ENCODE measurements at places on chromosomes 1 and 21. TPM values are rescaled to one million over a fixed set of nuclear protein-coding genes. Genes with fewer than 3 reads are reported as not detected.

GRCh38 chr21:43775795-43776430 is at the start of gene CSTB:
TSS of gene CSTB (minus strand) at chr21:43776308. CDS start at chr21:43776269, 39 bp downstream.
- peak; percentile 84 for DNase-seq
- H3K27ac ChIP-seq = peak within 1 kb of the TSS; percentile 78
- H3K36me3 ChIP-seq = peaks cover 38% of the 10 kb centered on the region
- H3K4me1 ChIP-seq = peaks cover 46% of the 10 kb centered on the region
- H3K4me3 ChIP-seq = peak within 1 kb of the TSS; percentile 96

DNA sequence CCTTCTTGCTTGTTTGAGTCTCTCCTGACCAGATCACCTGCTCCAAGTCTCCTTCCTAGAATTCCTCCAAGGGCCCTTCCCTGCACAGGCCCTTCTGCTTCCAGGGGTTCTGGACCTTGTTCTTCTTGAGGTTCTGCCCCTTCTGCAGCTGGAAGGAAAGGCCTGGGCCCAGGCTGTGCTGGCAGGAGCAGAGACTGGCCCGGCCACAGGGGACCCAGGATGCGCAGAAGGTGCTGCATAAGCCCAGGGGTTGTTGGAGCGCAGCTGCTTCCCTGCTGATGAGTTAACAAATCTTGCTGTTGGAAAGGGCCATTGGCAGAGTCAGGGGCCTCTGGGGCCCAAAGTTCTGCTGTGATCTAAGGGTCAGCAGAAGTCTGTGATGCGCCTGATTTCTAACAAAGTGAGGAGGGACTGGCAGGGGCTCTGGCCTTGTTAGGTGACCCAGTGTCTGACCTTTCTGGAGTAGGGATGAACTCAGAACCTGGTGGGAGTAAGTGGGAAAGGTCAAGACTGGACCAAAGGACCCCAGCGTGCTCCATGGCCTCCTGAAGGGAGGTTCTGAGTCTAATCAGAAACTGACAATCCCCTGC is 509.8 kb downstream of the PTPRU start:
- no peak overlapping the region for H3K4me3 ChIP-seq
- DNase-seq = no peak
- H3K27me3 ChIP-seq = peaks cover 2% of the 10 kb centered on the region

GRCh38 chr21:16695074-16695473 is 817.8 kb upstream of the CXADR start:
- no peaks in the 10 kb centered on the region for H3K36me3 ChIP-seq
- H3K4me3 ChIP-seq = no peak overlapping the region
- no peaks in the 10 kb centered on the region for H3K4me1 ChIP-seq

DNA sequence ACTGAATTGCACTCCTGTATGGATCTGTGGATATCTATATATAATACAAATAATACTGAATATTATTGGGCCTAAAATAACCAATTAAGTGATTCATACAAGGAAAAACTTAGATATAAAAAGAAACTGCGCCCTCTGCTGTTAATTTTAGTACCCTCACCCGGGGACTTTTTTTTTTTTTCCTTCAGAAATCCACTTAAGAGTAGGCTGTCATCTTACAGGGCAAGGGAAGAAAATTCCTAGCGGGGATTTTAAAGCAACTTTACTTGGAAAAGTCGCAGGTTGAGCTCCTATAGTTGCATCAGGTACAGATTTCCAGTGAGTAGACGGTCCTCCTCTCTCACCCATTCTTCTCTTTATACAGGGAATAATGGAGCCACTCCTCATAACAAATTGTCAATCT is 1.3 kb downstream of the NTNG1 start:
- no peak for DNase-seq
- peaks cover 17% of the 10 kb centered on the region for H3K4me1 ChIP-seq
- no peak overlapping the region for H3K27ac ChIP-seq
- H3K27me3 ChIP-seq = peaks cover 49% of the 10 kb centered on the region
- no peaks in the 10 kb centered on the region for H3K36me3 ChIP-seq

- H3K27ac ChIP-seq = no peak overlapping the region
- no peaks in the 10 kb centered on the region for H3K27me3 ChIP-seq
- H3K36me3 ChIP-seq = no peaks in the 10 kb centered on the region
- no peak overlapping the region for H3K4me3 ChIP-seq
- no peak for DNase-seq
These were observed 31.1 kb downstream of the CHODL start for GRCh38 chr21:18275781-18276180.

GRCh38 chr21:36776981-36777617 is 78.2 kb downstream of the SIM2 start:
- no peak overlapping the region for H3K27ac ChIP-seq
- peaks cover 1% of the 10 kb centered on the region for H3K4me1 ChIP-seq
- no peaks in the 10 kb centered on the region for H3K27me3 ChIP-seq
- no peaks in the 10 kb centered on the region for H3K36me3 ChIP-seq

GRCh38 chr1:2611031-2611501 is 21.8 kb downstream of the MMEL1 start:
- H3K36me3 ChIP-seq = no peaks in the 10 kb centered on the region
- no peak overlapping the region for H3K4me3 ChIP-seq
- no peak overlapping the region for H3K27ac ChIP-seq
- H3K27me3 ChIP-seq = peaks cover 2% of the 10 kb centered on the region
- no peak for DNase-seq
- H3K4me1 ChIP-seq = no peaks in the 10 kb centered on the region

GRCh38 chr1:107450899-107451664 is 310.2 kb downstream of the NTNG1 start:
- no peak for DNase-seq
- H3K36me3 ChIP-seq = no peaks in the 10 kb centered on the region
- H3K4me1 ChIP-seq = no peaks in the 10 kb centered on the region
- H3K4me3 ChIP-seq = no peak overlapping the region
- H3K27me3 ChIP-seq = peaks cover 6% of the 10 kb centered on the region

- no peak overlapping the region for H3K27ac ChIP-seq
- no peaks in the 10 kb centered on the region for H3K4me1 ChIP-seq
- no peak for DNase-seq
- no peaks in the 10 kb centered on the region for H3K36me3 ChIP-seq
- no peak overlapping the region for H3K4me3 ChIP-seq
These were observed 199.0 kb downstream of the LBR start for GRCh38 chr1:225228871-225229303.

DNA sequence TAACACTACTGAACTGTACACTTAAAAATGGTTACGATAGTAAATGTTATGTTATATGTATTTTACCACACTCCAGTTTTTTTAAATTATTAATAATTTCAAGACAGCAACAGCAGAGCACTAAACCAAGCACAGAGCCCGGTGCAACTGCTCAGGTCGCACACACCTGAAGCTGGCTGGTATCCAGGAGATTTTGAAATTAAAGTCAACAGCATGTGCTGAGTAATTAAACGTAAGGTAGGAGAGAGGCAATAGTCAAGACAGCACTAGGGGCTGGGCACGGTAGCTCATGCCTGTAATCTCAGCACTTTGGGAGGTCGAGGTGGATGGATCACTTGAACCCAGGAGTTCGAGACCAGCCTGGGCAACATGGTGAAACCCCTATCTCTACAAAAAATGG is 35.1 kb upstream of the SLC30A10 start:
- no peak overlapping the region for H3K27ac ChIP-seq
- peaks cover 11% of the 10 kb centered on the region for H3K4me1 ChIP-seq
- peaks cover 1% of the 10 kb centered on the region for H3K27me3 ChIP-seq
- DNase-seq = no peak

DNA sequence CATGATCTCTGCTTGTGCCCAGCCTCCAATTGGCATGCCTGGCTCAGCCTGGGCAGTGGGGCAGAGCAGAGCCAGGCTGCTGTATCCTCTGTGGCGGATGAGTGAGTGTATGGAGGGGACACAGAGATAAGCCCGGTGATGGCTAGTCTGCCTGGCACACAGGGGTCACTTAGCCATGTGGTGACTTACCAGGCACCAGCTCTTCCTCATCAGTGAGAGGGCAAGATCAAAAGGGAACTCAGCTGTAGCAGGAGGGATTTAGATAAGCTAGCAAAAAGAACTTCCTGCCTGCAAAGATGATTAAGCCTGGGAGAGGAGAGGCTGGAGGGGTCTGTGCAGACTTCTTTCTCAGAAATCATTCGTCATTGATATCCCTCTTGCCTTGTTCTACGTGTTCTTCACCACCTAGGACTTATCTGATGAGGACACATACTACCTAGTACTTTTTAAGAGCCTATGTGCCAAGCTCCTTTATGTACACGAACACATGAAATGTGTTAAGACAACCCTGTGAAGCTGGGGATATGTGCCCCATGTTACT is 7.9 kb downstream of the KIF21B start:
- peaks cover 80% of the 10 kb centered on the region for H3K4me1 ChIP-seq
- no peaks in the 10 kb centered on the region for H3K27me3 ChIP-seq
- peaks cover 11% of the 10 kb centered on the region for H3K36me3 ChIP-seq
- H3K27ac ChIP-seq = peak overlapping the region; percentile 77
- no peak for DNase-seq
- H3K4me3 ChIP-seq = peak overlapping the region; percentile 41

- H3K27me3 ChIP-seq = no peaks in the 10 kb centered on the region
- peaks cover 7% of the 10 kb centered on the region for H3K4me1 ChIP-seq
- no peak for DNase-seq
- H3K27ac ChIP-seq = no peak overlapping the region
- H3K4me3 ChIP-seq = no peak overlapping the region
These were observed 39.3 kb downstream of the KIAA1614 start for GRCh38 chr1:180951836-180952656.

DNA sequence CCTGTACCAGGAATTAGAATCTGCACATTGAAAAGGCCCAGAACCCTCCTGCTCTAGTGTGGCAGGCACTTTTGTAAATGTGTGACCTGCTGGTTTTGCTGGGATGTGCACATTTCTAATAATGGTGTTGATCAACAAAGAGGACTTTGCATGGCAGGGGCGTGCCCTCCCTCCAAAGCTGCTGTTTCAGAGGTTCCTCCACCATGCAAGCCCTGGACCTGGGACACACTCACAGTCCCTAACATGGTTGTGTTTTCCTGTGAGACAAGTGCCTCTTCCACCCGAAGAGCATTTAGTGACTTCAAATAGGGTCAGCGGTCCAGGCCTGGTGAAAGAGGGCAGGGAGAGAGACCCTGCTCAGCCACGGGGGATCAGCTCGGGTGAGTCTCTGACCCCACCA is 28.1 kb downstream of the TENT5C start:
- peaks cover 4% of the 10 kb centered on the region for H3K36me3 ChIP-seq
- peaks cover 36% of the 10 kb centered on the region for H3K4me1 ChIP-seq
- H3K4me3 ChIP-seq = no peak overlapping the region

GRCh38 chr1:185156288-185156853 is 382 bp downstream of the TRMT1L start:
- peak overlapping the region; percentile 95 for H3K27ac ChIP-seq
- H3K4me1 ChIP-seq = peaks cover 52% of the 10 kb centered on the region
- H3K36me3 ChIP-seq = peaks cover 9% of the 10 kb centered on the region
- H3K27me3 ChIP-seq = no peaks in the 10 kb centered on the region

- no peaks in the 10 kb centered on the region for H3K4me1 ChIP-seq
- no peaks in the 10 kb centered on the region for H3K36me3 ChIP-seq
- DNase-seq = no peak
- H3K27ac ChIP-seq = no peak overlapping the region
- H3K4me3 ChIP-seq = no peak overlapping the region
- no peaks in the 10 kb centered on the region for H3K27me3 ChIP-seq
These were observed 41.9 kb upstream of the ELAVL4 start for GRCh38 chr1:50066806-50067205.

- H3K36me3 ChIP-seq = no peaks in the 10 kb centered on the region
- no peaks in the 10 kb centered on the region for H3K4me1 ChIP-seq
- H3K27me3 ChIP-seq = peaks cover 42% of the 10 kb centered on the region
These were observed 72.5 kb downstream of the RRAGC start for GRCh38 chr1:38787041-38787440.

- no peaks in the 10 kb centered on the region for H3K4me1 ChIP-seq
- H3K27me3 ChIP-seq = no peaks in the 10 kb centered on the region
- H3K4me3 ChIP-seq = no peak overlapping the region
- DNase-seq = no peak
- no peaks in the 10 kb centered on the region for H3K36me3 ChIP-seq
These were observed 69.0 kb upstream of the MARK1 start for GRCh38 chr1:220458936-220459335.

DNA sequence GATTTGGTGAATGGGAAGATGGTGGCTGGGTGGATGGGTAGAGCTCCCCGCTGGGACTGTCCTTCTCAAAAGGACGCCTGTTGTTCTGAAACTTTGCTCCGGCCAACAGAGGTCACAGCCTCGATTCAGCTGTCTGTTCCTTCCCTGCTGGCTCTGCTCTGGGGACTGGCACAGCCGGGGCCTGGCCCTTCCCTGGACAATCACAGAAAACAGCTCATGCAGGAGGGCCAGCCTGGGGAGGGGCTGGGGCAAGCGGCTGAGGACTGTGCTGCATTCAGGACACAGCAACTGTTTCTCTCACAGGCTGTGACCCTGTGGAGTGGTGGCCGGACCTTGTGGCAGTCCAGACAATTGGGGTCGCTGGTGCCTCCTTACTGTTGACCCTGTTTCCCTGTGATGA is 110.7 kb upstream of the TMEM51 start:
- no peak overlapping the region for H3K4me3 ChIP-seq
- H3K4me1 ChIP-seq = no peaks in the 10 kb centered on the region
- no peak for DNase-seq
- no peak overlapping the region for H3K27ac ChIP-seq
- no peaks in the 10 kb centered on the region for H3K36me3 ChIP-seq

DNA sequence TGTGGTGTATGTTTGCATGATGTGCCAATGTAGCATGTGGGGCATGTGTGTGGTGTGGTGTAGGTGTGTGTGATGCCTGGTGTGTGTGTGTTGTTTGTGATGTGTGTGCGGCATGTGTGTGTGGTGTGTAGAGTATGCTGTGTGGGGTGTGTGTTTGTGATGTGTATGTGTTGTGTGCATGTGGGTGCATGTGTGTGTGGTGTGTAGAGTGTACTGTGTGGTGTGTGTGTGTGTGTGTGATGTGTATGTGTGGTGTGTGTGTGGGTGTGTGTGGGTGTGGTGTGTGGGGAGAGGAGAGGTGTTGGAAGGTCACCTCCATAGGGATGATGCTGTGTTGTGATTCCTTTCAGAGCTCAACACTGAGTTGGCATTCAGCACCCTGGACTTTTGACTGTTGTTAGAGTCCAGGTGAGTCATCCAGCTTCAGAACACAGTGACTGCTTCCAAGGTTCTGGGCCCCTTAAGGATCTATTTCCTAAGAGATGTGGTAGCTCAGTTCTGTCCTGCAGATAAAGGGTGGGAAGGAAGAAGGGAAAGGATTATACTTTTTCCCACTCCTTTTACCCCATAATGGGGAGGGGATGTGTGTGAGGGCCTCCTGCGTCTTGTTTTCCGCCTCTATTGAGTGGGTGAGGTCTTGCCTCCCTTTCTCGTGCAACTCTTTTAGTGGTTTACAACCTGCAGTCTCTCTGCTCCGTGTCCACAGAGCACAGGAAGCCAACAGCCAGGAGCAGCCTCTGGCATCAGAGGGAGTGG is 47.6 kb downstream of the RHOU start:
- H3K27me3 ChIP-seq = peaks cover 12% of the 10 kb centered on the region
- H3K27ac ChIP-seq = no peak overlapping the region
- H3K4me3 ChIP-seq = no peak overlapping the region

Gene DPYD
- total RNA-seq = 12.5 TPM

Gene CHI3L1
- not detected for total RNA-seq

Gene PTTG1IP
- total RNA-seq = 48.3 TPM

Gene SPATC1L
- 14.7 TPM for total RNA-seq

Gene PRRX1
- total RNA-seq = not detected

Gene PBXIP1
- 23.6 TPM for total RNA-seq

Gene FYB2
- not detected for total RNA-seq

Gene CGN
- total RNA-seq = 0.50 TPM

Gene C1orf53
- total RNA-seq = 2.4 TPM

Gene RRP1
- total RNA-seq = 71.7 TPM

Gene ANGPTL3
- not detected for total RNA-seq

Gene C1orf141
- total RNA-seq = not detected
